ENCODE measurements at places on chromosomes 11 and 22. TPM values are rescaled to one million over a fixed set of nuclear protein-coding genes. Genes with fewer than 3 reads are reported as not detected.
A peak's percentile ranks its signal among the peaks of the same experiment; 100 is the strongest.

- H3K4me1 ChIP-seq = no peaks in the 10 kb centered on the region
- DNase-seq = no peak
- no peak overlapping the region for H3K27ac ChIP-seq
- H3K27me3 ChIP-seq = no peaks in the 10 kb centered on the region
- H3K36me3 ChIP-seq = no peaks in the 10 kb centered on the region
- H3K4me3 ChIP-seq = no peak overlapping the region
Observed at GRCh38 chr11:7890417-7891172, 40.5 kb downstream of the OR10A6 start.

OR52I1 gene
- total RNA-seq = not detected

CCDC73 gene
- 0.55 TPM for total RNA-seq

GAB4 gene
- total RNA-seq = not detected

GRCh38 chr11:933142-933851 lies 7.6 kb downstream of the AP2A2 start:
- no peaks in the 10 kb centered on the region for H3K36me3 ChIP-seq
- no peak for DNase-seq
- H3K4me1 ChIP-seq = no peaks in the 10 kb centered on the region
- H3K4me3 ChIP-seq = no peak overlapping the region
- H3K27ac ChIP-seq = peak overlapping the region; percentile 1
- no peaks in the 10 kb centered on the region for H3K27me3 ChIP-seq

DNA sequence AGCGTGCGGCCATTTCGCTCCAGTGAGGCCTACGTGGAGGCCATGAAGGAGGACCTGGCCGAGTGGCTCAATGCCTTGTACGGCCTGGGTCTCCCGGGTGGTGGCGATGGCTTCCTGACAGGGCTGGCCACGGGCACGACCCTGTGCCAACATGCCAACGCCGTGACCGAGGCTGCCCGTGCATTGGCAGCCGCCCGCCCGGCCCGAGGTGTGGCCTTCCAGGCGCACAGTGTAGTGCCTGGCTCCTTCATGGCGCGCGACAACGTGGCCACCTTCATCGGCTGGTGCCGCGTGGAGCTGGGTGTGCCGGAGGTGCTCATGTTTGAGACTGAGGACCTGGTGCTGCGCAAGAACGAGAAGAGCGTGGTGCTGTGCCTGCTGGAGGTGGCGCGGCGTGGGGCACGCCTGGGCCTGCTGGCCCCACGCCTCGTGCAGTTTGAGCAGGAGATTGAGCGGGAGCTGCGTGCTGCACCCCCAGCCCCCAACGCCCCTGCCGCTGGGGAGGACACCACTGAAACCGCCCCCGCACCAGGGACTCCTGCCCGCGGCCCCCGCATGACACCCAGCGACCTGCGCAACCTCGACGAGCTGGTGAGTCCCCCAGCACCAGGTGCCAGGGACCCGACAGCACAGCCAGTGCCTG lies 1.8 kb downstream of the GAS2L1 start:
- H3K27ac ChIP-seq = peak overlapping the region; percentile 80
- H3K4me1 ChIP-seq = peaks cover 7% of the 10 kb centered on the region
- DNase-seq = no peak
- no peaks in the 10 kb centered on the region for H3K36me3 ChIP-seq
- H3K27me3 ChIP-seq = peaks cover 4% of the 10 kb centered on the region

KCNK7 gene
- 0.26 TPM for total RNA-seq

NLRP14 gene
- total RNA-seq = not detected

- no peak overlapping the region for H3K4me3 ChIP-seq
- DNase-seq = no peak
- no peaks in the 10 kb centered on the region for H3K27me3 ChIP-seq
- no peaks in the 10 kb centered on the region for H3K36me3 ChIP-seq
- no peak overlapping the region for H3K27ac ChIP-seq
- H3K4me1 ChIP-seq = peaks cover 12% of the 10 kb centered on the region
Observed at GRCh38 chr22:39525658-39525975, 5.3 kb downstream of the ATF4 start.

GRCh38 chr11:64745189-64745520 lies 1.2 kb upstream of the RASGRP2 start:
- H3K27me3 ChIP-seq = no peaks in the 10 kb centered on the region
- H3K4me3 ChIP-seq = peak overlapping the region; percentile 42
- peak; percentile 64 for DNase-seq
- peaks cover 7% of the 10 kb centered on the region for H3K4me1 ChIP-seq

HEPHL1 gene
- not detected for total RNA-seq

DNA sequence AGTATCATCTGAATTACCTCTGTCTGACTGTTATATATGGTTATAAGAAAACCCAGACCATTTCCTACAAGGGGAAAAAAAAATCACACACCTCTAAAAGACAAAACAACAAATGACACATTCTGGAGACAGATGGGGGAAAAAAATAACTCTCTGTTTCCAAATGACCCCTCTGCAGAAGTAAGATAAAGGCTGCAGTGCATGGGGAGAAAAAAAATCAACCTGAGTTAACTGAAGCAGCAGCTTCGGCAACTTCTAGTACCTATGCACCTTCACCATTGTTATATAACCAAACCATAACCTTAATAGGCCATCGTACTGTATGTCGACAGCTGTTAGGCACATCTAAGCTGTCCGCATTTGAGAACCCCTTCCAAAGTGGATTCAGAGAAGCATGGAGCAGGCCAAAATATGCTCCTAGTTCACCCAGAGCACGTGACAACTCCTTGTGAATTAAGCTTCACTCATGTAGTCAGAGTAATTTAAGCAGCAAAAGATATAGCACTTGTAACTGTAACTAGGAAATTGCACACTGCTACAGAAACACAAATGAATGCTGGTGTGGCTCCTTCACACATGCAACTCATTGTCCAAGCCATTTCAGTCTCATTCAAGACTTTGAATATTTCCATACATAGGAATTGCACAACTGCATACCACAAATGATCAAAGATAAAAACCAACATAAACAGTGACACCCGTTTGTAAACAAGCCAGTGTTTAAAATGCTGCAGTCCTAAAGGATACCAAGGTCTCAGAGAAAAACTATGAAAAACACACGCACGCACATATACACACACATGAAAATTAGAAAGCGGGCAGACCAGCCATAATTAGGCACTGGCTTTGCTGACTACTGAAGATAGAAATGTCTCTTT lies 2.7 kb downstream of the SIK3 start:
- H3K36me3 ChIP-seq = no peaks in the 10 kb centered on the region
- H3K4me3 ChIP-seq = no peak overlapping the region
- peak overlapping the region; percentile 97 for H3K27ac ChIP-seq
- H3K27me3 ChIP-seq = no peaks in the 10 kb centered on the region
- DNase-seq = no peak
- no peaks in the 10 kb centered on the region for H3K4me1 ChIP-seq

GRCh38 chr11:131899950-131900580 lies 529.6 kb downstream of the NTM start:
- no peaks in the 10 kb centered on the region for H3K27me3 ChIP-seq
- no peak overlapping the region for H3K4me3 ChIP-seq
- H3K27ac ChIP-seq = no peak overlapping the region
- no peaks in the 10 kb centered on the region for H3K4me1 ChIP-seq
- DNase-seq = no peak
- no peaks in the 10 kb centered on the region for H3K36me3 ChIP-seq

DNA sequence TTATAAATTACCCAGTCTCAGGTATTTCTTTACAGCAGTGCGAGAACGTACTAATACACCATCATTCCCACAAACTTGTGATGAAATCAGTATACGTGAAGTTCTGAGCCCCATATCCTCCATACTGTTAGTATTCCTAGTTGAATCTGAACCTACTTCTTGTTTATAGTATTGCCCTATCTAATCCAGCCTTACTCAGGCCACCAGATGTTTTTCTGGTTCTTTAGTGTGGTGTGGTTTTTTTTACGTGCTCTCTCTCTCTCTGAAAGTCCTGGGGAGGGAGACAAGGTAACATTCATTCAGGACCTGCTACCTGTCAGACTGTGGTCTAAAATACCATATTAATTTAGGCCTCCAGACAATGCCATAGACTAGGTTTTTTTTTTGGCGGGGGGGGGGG lies 47.6 kb upstream of the TEAD1 start:
- H3K4me3 ChIP-seq = no peak overlapping the region
- no peaks in the 10 kb centered on the region for H3K4me1 ChIP-seq
- no peaks in the 10 kb centered on the region for H3K27me3 ChIP-seq
- DNase-seq = no peak

- H3K27ac ChIP-seq = no peak overlapping the region
- H3K4me1 ChIP-seq = no peaks in the 10 kb centered on the region
- H3K36me3 ChIP-seq = no peaks in the 10 kb centered on the region
Observed at GRCh38 chr11:75639762-75640181, 29.1 kb downstream of the MAP6 start.

- H3K4me1 ChIP-seq = no peaks in the 10 kb centered on the region
- no peaks in the 10 kb centered on the region for H3K27me3 ChIP-seq
- no peaks in the 10 kb centered on the region for H3K36me3 ChIP-seq
- no peak overlapping the region for H3K27ac ChIP-seq
- no peak overlapping the region for H3K4me3 ChIP-seq
- no peak for DNase-seq
Observed at GRCh38 chr11:124536520-124536919, 6.9 kb downstream of the OR8B12 start.

DNA sequence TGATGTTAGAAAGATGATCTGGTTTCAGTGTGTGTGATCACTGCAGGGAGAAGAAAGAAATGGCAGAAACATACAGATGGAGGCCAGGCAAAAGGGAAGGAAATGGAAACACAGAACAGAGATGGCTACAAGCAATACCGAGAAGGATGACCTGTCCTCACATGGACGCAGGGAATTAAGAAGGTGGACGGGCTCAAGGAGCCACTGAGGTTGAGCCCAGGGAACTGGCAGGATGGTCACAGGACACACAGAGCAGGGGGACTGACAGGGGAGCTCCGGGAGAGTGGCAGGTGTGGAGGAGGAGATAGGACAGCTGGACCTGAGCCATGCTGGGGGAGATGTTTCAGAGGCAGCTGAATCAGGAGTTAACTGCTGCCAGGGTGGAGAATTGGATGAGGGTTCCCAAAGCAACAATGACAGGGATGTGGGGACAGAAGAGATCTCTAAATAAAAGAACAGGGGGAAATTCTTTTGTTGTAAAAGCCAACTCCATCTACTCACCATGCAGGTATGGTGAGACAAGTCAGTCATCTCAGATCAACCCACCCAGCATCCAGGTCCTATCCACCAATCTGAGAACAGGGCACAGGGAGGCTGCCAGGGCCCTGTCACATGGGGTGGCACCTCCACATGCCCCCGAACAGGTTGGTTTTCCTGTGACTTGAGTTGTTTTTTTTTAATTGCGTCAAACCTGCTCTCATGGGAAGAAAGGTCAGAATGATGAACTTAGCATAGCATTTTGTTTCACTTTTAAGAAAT lies 26.3 kb downstream of the KLHL22 start:
- no peaks in the 10 kb centered on the region for H3K4me1 ChIP-seq
- H3K27me3 ChIP-seq = no peaks in the 10 kb centered on the region
- H3K4me3 ChIP-seq = no peak overlapping the region
- no peaks in the 10 kb centered on the region for H3K36me3 ChIP-seq
- no peak for DNase-seq

All from uterus (tissue), 4 donors.